ENCODE measurements at places on chromosomes 7 and 10.

- no peak for DNase-seq
These were observed 151.7 kb downstream of the EGFR start for GRCh38 chr7:55170335-55171069.

GRCh38 chr7:133504825-133505224, 251.9 kb downstream of the EXOC4 start:
- no peak for DNase-seq

GRCh38 chr7:88117325-88117724, 102.5 kb downstream of the SRI start:
- no peak for DNase-seq

GRCh38 chr7:24503506-24503905, 69.7 kb upstream of the PALS2 start:
- DNase-seq, result no peak

DNA sequence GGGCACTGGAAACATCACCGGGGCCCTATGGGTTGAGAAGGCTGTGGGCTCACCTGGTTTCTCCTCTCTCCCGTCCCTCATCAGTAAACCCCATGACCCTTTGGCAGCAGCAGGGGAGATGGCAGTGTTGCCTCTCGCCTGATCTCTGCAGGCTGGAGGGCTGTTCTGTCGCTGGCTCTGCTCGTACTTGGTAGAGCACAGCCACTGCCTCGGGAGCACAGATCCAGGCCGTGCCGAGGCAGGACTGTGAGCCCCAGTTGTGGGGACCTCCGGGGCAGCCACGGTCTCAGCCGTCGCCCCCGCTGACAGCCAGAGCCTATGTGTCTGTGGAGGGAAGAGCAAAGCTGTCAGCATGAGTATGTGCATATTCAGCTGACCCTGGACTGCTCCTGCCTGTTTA, 94.9 kb downstream of the PTPRE start:
- DNase-seq, result no peak

DNA sequence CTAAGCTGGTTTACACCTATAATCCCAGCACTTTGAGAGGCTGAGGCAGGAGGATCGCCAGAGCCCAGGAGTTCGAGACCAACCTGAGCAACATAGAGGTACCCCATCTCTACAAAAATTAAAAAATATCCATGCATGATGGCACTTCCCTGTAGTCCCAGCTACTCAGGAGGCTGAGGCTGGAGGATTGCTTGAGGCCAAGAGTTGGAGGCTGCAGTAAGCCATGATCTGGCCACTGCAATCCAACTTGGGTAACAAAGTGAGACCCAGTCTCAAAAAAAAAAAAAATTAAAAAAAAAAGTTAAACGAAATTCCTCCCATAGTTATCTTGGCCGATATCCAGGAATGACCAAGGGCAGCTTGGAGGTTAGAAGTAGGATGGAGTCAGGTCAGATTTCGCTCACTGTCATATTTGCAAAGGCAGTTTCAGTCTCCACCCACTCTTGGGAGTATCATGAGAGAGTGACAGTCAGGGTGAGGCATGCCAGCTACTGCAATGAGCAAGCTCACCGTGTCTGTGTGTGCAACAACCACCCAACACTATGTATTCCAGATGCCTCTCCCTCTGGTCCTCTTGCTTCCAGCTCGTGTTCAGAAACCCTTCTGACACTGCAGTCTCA, 6.0 kb upstream of the ZDHHC4 start:
- no peak for DNase-seq

GRCh38 chr10:59387951-59388670, 25.8 kb upstream of the FAM13C start:
- no peak for DNase-seq

DNA sequence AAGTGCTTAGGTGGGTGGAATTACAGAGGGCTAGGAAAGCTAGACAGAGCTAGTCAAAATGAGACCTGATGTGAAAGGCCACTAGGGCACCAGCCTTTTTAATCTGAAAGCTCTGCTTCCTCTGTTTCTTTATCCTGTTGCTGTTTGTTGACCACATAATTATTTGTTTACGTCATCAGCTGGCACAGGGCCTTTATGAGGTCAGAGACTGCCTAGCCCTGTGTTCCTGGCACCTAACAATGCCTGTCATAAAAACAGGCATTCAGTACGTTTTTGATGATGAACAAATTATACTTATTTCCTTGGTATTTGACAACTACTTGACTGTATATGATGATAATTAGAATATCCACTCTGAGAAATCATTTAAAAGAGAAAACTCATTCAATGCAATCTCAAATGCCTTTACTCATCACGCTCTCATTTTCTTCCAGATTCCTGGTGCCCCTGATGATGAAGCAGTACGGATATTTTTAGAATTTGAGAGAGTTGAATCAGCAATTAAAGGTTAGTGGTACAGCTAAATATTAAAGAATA, 26.0 kb downstream of the RBM17 start:
- no peak for DNase-seq

DNA sequence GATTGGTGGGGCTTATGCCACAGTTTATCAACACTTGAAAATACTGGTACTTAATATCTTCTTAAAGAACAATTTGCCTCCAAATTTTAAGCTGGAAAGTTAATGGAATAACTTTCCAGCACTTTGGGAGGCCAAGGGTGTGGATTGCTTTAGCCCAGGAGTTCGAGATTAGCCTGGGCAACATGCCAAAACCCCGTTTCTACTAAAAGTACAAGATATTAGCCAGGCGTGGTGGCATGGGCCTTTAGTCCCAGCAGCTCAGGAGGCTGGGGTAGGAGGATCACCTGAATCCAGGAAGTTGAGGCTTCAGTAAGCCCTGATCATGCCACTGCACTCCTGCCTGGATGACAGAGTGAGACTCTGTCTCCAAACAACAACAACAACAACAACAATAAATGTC, 56.0 kb downstream of the PRF1 start:
- no peak for DNase-seq

DNA sequence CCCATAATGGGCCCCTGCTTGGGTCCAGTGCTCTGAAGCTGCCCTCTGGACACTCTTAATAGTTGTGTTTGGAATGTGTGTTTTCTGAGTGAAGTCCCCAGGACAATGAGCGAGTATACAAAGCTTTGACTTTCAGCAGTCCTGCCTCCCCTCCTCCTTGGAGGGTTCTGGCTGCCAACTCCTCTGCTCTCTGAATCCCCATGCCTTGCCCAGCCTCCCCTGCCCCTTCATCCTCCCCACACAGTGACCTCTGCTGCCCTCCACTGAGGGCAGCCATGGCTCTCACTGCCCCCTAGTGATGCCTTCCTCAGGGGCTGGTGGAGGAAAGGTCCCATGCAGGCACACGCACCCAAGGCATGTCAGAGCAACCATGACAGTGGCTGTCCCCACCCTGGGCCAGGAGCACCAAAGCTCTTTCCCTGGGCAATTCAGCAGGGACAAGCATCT, 40.9 kb downstream of the FRMPD2 start:
- DNase-seq, result no peak

GRCh38 chr7:156143683-156144082, 331.4 kb upstream of the SHH start:
- DNase-seq, result no peak

GRCh38 chr10:52500476-52500875, 186.4 kb downstream of the DKK1 start:
- no peak for DNase-seq

GRCh38 chr10:95536894-95537541, 24.2 kb downstream of the SORBS1 start:
- DNase-seq, result no peak

DNA sequence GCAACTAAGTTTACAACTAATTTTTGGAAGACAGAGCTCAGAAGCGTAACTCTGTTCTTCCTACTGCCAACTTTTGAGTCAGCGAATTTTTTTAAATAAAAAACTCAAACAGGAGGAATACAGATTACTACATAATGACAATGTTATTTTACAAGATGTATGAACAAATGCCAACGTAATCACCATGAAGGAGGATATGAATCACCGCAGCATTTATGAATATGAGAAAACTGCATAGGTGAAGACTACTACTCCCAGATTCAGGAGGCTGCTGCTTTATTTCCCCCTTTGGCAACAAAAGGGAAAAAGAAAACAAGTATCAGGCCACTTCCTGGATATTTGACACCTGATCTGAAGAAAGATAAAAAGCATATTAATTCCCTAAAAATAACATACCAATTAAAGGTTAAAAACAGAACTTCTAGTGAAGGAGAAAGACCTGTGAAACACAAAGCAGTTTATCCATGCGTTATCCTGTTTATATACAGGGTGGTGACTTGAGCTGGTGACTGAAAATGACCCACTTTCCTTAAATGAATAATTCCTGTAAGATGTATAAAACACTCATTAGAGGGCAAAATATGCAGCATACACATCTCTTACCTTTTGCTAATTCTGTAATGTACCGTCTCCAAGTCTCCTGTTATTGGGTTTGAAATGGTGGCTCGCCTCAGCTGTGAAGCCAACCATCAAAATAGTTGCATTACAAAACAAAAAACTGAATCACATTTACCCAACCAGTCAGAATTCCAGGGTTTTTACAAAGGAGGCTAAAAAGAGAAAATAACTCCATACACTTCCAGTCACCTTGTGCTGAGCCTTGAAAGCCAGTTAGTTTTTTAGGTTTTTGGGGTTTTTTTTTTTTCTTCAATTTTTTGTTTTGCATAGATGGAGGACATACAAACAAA, 52.0 kb downstream of the P4HA1 start:
- no peak for DNase-seq

DNA sequence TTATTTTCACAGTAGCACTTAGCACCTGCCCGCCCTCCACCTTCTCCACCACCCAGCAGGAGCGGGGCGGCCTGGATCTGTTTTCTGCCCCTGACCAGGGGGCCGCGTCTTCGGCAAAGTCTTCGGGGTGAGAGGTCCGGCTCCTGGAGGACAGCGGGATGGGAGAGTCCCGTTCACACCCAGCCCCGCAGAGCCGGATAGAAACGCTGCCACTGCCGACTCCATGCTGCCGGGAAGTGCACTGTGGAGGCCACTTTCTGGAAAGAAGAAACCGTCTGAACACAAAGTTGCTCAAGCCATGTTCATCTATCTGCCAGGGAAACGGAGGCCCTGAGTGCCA, 14.5 kb upstream of the ZNF273 start:
- DNase-seq, result no peak

GRCh38 chr7:81366546-81366945, 403.3 kb downstream of the HGF start:
- no peak for DNase-seq

- DNase-seq, result no peak
These were observed 206.6 kb downstream of the BAMBI start for GRCh38 chr10:28883741-28884423.

- DNase-seq, result no peak
These were observed 7.7 kb downstream of the GIGYF1 start for GRCh38 chr7:100686201-100686821.

DNA sequence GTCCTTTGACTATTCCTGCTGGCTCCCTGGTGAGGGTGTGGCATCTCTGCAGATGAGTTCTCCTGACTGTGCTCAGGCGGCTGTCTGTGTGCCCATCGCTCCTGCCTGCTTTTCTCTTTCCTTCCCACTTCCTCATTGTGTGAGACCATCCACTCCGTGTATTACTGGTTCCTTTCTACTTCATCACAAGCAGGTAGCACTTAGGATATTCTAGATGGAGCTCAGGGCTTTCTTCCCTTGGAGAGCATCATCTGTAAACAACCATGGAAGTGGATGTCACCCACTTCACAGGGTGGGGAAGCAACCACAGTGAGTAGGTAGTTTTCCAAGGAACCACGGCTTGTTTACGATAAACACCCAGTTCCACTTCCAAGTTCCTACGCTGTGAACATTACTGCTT, 15.7 kb downstream of the DNAJB6 start:
- no peak for DNase-seq

- no peak for DNase-seq
These were observed 50.7 kb upstream of the AMPH start for GRCh38 chr7:38681882-38682281.

DNA sequence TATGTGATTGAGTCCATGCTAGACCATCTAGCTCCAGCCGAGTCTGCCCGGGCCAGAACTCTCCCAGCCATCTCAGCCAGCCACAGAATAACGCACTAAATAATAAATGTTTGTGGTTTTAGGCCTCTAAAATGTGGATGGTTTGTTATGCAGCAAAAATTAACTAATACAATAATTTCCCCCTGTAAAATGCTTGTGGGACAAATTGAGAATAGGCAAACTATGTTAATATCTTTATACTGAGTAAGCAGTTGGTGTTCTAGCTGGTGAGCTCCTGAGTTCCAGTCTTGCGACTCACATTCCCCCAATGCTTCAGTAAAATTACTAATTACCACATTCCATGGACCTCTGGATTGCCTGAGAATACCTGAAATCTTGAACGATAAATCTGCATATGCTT, 316.8 kb upstream of the NFE2L3 start:
- no peak for DNase-seq

DNA sequence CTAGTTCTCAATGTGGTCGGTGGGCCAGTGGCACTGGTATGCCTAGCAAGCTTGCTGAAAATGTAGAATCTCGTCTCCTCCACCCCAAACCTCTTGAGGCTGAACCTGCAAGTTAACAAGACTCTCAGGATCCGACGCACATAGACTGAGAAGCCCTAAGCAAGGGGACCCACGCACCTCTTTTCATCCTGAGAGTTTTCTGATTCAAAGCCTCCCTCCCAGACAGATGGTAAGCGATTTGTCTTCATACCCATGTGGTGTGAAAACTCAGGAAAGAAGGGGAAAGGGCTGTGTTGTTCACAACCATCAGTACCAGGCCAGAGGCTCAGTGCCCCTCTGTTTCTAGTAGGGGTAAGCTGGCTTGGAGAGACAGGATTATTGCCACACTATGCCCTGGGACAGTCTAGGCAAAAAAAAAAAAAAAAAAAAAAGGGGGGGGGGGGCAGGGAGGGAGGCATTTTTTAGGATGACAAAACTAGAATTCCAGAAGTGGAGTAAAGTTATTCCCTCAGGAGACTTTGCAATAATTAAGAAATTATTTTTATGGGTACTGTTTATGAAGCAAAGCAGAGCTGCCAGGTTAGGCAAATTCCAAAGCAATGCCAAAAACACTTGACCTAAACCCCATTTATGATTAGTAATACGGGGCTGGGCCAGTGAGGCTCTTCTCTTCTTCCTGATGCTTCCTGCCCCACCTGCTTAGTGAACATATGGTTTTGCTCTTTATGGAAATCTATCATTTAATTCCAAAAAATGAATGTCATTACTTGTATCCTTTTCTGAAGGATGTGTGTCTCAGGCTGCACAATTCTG, 117.6 kb upstream of the PDLIM1 start:
- no peak for DNase-seq

- DNase-seq, result no peak
These were observed 109.9 kb downstream of the HERPUD2 start for GRCh38 chr7:35584990-35585389.

- no peak for DNase-seq
These were observed 70.0 kb upstream of the AGBL3 start for GRCh38 chr7:134916171-134916883.

DNA sequence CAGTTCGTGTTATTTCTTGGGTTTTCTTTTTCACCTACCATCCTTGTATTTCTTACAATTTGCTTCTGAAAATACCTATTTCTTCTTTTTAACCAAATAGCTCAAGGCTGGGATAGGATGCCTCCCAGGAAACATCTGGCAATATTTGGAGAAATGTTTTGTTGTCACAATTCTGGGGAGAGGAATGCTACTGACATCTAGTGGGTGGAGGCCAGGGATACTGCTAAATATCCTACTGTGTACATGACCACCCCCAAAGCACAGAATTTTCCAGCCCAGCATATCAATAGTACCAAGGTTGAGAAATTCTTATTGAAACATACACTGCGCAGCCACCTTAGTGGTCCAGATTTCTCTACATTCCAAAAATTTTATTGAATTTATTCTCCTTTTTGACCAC, 55.5 kb downstream of the CNTNAP2 start:
- DNase-seq, result no peak

- DNase-seq, result no peak
These were observed 201.1 kb upstream of the HDAC9 start for GRCh38 chr7:18294411-18294810.

Measured in activated CD8-positive, alpha-beta memory T cell treated with anti-CD3 and anti-CD28 coated beads for 48 hours (primary cell).